Cerebellar nuclear complex (tissue), 1 donor: ENCODE measurements at places on chromosomes 1 and 21.

DNA sequence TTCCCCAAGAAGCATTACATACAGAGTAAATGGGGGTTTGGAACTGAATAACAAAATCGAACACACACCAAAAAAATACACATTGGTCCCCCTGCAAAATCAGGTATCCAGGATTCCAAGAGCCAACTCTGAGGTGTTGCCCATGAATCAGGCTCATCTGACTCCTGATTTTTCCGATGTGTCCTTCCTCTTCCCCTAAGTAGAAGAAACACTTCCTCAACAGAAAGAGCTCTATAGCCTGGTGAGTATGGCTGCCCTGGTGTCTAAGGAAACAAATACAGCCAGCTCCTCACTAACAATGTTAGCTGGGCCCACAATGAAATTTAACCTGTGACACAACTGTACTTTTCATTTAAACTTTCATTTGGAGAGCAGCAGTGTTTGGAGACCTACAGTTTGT lies 33.6 kb downstream of the ERI3 start:
- no peak for DNase-seq

DNA sequence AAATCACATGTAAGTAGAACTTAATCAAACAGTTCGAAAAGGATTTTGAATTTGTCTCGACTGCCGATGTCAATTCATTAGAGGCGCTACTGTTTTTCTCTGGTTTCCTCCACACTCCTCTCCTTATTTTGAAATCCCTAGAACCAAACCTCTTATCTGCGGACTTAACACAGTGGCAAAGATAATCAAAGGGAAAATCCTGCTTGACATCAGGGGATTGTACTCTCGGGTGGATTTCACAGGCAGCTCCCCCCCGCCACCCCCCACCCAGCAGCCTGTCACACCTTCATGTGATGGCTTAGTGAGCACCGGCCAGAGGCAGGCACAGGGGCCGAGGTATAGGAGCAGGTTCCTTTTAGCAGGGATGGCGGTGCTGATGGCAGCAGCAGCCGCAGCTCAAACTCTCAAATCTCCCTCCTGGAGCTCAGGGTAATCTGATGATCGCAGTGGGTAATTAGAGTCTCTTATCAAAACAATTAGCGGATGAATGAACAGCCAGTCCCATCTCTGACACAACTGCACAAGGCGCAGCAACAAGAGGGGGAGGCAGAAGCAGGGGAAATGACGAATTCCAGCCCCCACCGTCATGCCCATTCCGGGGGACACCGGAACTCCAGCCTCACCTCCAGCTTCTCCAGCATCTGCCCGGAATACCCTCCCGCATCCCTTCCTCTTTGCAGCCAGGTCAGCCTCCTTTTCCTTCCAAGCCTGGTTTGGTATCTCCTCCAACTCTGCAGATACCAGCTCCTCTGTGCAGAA lies 80.3 kb downstream of the SSBP3 start:
- no peak for DNase-seq

DNA sequence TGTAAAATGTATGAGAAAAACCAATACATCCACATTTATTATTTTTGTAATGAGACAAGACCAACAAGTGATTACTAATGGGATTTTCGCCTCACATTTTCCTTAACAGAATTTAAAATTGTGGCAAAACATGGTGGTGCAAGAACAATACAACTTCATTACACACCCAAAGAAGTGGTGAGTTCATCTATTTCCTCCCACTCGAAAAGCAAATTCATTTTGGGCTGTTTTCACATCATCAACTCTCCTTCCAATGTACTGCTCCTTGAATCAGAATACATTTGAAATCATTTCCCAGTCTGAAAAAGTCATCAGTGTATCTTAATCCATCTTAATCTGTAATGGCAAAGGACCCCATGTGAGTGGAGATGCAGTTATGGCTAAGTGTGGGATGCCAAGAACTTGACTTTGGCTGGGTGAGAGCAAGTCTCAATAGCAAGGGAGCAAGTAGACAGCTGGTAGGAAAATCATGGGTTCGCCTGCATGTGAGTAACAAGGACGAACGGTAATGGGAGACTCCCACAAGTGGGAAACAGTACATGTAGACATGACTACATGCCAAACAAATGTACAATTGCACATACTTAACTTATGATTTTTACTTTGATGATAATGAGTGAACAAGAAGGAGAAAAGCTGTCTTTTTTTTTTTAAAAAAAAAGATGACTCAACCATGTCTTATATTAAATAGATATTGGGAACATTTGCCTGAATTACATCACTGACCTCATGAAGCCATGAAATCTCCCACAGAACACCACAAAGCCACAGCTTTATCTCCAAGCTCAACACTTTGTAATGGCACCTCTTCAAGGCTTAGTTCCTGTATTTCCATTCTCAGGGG lies 46.0 kb downstream of the RUNX1 start:
- no peak for DNase-seq

GRCh38 chr1:205917466-205918238 lies 25.6 kb downstream of the SLC26A9 start:
- no peak for DNase-seq

DNA sequence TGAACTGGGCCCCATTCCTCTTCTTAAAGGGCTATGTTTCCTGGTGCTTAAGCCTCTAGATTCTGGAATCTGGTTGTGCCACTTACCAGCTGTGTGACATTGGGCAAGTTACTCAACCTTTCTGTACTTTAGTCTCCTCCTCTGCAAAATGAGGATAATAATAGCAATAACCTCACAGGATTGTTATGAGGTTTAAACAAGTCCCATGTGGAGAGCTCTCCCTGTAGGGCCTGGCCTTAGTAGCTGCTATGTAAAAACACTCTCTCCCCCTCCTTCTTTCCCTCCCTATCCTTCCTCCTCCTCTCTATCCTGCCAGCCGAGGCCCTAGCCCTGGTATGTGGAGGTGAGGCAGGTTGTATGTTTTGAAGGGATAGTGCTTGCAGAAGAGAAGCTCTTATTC lies 8.2 kb upstream of the PEAR1 start:
- DNase-seq, result no peak

DNA sequence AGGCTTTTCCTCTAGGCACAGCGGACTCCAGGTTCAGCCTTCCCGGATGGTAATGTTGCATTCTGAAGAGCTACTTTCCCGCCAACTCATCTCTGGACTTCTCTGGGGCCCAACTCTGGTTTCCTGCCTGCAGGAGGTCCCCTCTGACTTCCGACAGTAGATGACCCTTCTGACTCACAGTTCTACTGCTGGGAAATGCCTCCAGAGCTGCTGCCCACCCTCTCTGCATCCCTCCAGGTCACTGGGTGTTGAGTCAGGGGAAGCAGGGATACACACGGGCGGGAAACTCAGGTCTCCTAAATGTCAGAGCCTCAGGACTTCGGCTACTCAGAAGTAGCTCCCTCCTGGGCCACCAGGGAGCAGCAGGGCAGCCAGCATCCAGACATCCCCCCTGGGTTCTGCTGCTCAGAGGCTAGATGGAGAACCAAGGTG lies 2.1 kb upstream of the KIF21B start:
- no peak for DNase-seq

DNA sequence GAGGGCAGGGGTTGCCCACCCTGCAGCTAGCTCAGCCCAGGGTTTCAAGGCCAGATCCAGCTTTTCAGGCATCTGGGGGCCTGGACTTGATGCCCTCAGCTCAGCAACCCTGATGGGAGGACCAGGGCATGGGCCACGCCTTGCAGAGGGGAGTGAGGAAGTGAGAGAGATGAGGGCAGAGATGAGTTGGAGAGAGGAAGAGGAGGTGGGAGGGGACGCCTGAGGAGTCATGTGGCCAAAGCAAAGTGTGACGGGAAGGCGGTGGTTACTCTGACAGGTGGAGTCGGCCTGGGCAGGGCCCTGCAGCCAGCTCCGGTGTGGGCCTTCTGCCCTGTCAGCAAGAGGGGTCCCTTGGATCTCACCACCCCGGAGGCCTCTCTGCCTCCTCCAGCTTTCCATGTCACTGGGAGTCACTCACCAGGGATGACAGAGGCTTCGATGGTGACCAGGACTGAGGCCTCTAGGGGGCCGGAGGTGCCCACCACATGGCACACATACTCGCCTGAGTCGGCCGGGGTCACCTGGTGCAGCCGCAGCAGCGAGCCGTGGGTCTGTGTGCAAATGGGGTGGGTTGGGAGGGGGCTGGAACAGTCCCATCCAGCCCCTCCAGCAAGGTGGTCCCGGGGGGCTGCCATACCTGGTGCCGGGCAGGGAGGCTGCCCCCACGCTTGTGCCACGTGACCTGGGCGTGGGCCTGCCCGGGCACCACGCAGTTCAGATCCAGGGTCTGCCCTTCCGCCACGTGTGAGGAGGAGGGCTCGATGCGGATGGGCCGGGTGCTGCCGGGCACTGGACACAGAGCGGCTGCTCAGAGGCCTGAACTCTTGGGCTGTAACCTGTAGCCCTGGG lies 40.4 kb downstream of the LDLRAD2 start:
- no peak for DNase-seq

- no peak for DNase-seq
Measured at GRCh38 chr1:160197231-160197630, 6.9 kb downstream of the CASQ1 start.

- no peak for DNase-seq
Measured at GRCh38 chr1:214636436-214636835, 33.4 kb downstream of the CENPF start.

GRCh38 chr1:212794561-212795014 lies 2.9 kb downstream of the TATDN3 start:
- no peak for DNase-seq

DNA sequence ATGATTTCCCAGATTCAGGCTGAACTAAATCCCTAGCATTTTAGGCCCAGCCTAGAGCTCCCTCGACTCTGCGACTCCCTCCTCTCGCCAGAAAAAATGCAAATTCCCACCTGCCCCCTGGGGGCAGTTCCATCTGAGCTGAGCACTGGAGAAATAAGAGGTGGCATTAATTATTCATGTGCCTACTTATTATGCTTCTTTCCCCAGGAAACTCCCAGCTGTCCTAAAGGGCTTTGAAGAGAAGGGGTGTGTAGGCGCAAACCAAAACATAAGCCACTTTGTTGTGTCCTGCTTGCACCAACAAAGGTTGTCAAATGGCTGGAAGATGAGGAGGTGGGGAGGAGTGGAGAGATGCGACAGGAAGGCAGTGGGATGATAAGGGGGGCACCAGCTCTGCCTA lies 41.4 kb upstream of the GOLT1A start:
- no peak for DNase-seq

- DNase-seq, result no peak
Measured at GRCh38 chr1:107140703-107141490, at the start of gene NTNG1. Gene NTNG1 (plus strand): TSS chr1:107141039.

GRCh38 chr1:53627666-53628065 lies 111.3 kb downstream of the GLIS1 start:
- DNase-seq, result no peak

GRCh38 chr1:99603699-99604560 lies 42.0 kb upstream of the PALMD start:
- no peak for DNase-seq

DNA sequence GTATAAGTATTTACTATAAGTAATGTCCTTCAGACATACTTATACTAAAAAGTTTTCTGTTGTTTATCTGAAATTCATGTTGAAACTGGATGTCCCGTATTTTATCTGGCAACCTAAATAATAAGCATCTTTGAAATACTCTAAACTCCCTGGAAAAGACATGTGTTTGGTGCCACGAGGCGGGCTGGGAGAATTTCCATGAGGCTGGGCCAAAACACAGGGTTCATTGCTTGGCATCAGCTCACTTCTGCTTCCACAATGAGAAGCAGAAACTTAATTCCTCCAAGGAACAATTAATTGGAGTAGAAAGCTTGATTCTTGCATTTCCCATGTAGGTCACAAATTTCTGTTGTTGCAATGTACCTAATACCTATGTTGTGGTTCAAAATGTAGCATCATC lies 110.2 kb downstream of the PSMG1 start:
- DNase-seq, result no peak

DNA sequence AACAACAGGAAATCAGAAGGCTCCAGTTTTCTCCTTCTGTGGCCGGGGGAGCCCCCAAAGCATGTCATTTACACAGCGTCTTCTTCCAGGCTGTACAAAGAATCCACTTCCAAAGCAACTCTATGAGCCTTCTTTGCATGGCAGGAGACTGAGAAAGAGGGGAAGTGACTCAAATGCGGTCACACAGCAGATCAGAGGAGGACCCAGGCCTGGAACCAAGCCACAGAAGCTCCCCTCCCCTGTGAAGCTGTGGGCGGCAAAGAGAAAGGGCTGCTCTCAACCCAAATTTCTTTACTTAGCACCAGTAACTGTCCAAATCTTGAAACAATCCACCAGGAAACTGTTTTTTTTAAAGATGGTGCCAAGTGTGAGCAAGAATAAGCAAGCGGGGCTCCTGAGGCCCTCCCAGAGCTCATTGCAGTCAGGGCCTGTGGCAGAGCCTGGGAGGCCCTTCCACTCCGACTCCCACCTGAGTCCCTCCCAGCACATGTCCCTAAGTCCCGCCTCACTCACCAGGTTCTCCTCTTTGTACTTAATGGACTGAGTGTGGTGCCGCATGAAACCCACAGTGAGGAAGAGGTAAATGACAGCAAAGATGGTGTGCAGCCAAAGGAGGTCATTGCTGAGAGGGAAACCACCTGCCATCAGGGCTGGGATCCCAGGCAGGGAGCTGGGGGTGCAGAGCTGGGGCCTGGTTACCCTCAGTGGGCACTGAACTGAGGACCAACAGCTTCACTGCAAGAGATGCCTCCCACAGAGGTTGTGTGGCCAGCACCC lies 15.9 kb downstream of the TMEM63A start:
- no peak for DNase-seq

DNA sequence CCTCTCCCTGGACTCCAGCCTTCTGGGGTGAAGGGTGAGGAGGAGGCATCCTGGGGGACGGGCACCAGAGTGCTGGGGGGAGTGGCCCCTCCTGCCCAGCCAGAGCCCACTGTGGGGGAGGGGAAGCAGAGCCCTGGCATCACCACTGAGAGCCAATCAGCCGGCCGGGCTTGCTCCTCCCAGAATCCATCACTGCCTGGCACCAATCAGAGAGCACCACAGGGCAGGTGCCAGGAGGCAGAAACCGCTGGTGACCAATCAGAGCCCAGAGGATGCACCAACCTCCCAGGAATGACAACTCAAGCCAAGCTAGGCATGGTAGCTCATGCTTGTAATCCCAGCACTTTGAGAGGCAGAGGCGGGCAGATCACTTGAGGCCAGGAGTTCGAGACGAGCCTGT lies 27.9 kb downstream of the CASZ1 start:
- no peak for DNase-seq

DNA sequence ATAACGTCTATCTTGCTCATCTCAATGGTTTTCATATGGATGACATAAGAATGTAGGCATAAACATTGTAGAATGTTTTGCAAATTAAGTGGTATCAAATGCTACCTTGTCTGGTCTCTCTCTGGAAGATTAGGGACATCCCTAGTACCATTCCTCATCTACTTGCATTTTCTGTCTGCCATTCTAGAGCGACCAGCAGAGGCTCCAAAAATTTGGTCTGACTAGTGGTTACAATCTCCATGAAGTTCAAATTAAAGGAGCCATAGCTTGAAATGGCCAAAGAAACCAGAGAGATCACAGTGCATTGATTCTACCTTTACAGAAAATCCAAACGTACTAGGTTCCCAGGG lies 1.1 kb downstream of the CD84 start:
- no peak for DNase-seq

- no peak for DNase-seq
Measured at GRCh38 chr1:45864167-45865106, 61.0 kb downstream of the MAST2 start.
